ENCODE measurements at places on chromosomes 2 and 18.
A peak's percentile ranks its signal among the peaks of the same experiment; 100 is the strongest.

- no peak for DNase-seq
These were observed 27.2 kb downstream of the CCDC138 start for GRCh38 chr2:108813732-108814131.

GRCh38 chr2:28449488-28450395 lies 46.1 kb upstream of the PLB1 start:
- no peak for DNase-seq

GRCh38 chr2:161352719-161353118 lies 44.5 kb downstream of the PSMD14 start:
- no peak for DNase-seq

DNA sequence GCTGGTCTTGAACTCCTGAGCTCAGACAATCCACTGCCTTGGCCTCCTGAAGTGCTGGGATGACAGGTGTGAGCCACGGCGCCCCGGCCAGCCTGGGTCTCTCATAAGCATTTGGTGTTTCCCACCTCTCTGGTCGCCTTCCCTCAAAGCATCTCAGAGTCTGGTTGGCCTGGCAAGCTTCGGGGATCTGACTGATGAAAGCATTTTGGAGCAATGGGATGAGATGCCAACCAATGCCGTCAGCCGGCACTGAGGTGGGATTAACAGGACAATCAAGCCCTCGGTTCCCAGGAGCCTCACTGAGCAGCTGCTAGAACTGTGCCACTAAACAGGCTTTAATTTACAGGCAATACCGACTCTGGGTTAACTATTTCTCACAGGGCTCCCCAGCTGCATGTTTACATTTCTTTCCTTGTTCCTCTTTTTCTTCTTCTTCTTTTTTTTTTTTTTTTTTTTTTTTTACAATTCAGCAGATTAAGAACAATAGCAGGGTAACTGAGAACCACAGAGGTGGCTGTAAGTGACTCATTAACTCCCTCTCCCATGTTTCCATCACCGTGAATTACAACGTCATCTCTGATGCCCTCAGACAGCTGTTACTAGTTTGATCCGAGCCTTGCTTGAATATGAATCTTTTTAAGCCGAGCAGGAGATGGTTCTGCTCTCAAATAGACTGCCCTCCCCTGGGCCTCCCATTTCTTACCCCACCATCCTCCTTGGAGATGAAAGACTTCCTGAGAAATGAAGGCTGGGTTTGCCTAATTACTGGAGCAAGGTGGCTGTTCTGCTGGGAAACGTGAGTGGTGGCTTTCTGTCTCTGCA lies 37.9 kb downstream of the ODC1 start:
- no peak for DNase-seq

GRCh38 chr2:168086851-168087250 lies 160.5 kb downstream of the STK39 start:
- no peak for DNase-seq

- no peak for DNase-seq
These were observed 1101.3 kb downstream of the LRP1B start for GRCh38 chr2:141029428-141030078.

DNA sequence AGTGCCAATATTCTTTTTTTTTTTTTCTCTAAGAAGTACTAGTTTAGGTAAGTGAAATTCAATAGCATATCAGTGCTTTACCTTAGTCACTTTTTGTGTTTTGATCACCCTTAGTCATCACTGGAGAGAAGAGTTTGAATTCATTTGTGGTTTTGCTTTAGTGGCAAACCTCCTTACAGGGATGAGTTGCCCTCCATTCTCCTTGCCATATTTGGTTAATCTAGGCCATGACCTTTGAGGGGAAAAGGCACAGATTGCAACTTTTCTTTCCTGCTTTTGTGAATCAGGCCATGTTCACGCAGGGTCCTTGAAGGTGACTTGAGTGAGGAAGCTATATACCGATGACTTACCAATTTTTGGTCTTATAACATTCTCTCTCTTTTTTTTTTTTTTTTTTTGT lies 34.4 kb downstream of the PLEKHA3 start:
- DNase-seq = no peak

- DNase-seq = no peak
These were observed 143.3 kb upstream of the ITGB6 start for GRCh38 chr2:160343404-160343803.

DNA sequence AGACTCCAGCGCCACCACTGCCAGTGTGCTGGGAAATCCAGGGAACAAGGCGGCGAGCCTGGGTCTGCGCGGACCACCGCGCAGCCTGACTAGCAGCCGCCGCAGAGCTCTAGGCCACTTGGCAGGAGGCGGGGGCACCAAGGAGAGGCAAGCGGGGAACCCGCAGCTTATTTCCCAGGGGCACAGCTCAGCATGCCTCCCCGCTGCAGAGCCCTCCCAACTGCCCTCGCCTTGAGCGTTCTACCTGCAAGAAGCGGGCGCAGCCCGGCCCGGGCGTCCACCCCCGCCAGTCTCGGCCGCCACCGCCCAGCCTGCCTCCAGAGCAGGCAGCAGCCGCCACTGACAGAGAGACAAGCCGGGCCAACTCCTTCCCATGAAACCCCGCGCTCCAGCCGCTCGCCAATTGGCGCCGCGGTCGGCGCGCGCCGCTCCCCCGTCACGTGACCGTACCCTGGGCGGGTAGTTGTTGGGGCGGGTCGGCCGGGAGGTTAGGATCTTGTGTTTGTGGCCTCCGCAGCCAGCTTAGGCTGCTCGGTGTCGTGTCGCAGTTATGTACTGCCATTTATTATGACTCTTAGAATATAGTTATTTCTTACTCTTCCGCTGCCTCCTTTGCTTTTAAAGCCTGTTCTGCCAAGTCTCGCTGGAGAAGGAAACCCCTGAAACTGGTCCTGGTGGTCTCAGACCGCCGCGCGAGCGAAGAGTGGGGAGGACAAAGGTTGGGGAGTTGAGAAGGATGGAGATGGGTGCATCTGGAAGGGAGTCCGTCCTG lies at the start of gene LNPK:
TSS of gene LNPK (minus strand) at position 352 of the 772 bp plus-strand sequence. CDS start 6,683 bp downstream, outside the sequence.
- DNase-seq = peak; percentile 89

- DNase-seq = no peak
These were observed 74.3 kb downstream of the SCN2A start for GRCh38 chr2:165313509-165313908.

- DNase-seq = no peak
These were observed 582 bp downstream of the RIOK3 start for GRCh38 chr18:23453680-23454058.

GRCh38 chr18:3281456-3282400 lies 19.8 kb downstream of the MYL12B start:
- DNase-seq = no peak

DNA sequence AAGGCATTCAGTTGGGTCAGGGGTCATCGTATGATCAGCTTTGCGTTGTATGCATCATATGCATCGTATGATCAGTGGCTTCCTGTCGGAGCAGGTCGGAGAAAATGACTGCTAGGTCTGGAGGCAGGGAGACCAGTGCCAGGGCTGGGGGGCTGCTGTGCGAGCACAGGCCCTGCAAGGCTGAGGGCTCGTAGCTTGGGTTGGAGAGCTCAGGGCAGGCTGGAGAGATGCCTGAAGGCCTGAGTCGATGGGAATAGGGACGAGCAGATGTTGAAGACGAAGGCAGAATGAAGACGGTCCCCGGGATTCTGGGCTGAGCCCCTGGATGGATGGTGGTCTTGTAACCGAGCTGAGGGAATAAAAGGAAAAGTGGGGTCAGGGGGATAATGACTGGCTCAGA lies 25.3 kb upstream of the ACKR3 start:
- DNase-seq = no peak

GRCh38 chr2:239159476-239159911 lies 241.3 kb downstream of the HDAC4 start:
- no peak for DNase-seq

DNA sequence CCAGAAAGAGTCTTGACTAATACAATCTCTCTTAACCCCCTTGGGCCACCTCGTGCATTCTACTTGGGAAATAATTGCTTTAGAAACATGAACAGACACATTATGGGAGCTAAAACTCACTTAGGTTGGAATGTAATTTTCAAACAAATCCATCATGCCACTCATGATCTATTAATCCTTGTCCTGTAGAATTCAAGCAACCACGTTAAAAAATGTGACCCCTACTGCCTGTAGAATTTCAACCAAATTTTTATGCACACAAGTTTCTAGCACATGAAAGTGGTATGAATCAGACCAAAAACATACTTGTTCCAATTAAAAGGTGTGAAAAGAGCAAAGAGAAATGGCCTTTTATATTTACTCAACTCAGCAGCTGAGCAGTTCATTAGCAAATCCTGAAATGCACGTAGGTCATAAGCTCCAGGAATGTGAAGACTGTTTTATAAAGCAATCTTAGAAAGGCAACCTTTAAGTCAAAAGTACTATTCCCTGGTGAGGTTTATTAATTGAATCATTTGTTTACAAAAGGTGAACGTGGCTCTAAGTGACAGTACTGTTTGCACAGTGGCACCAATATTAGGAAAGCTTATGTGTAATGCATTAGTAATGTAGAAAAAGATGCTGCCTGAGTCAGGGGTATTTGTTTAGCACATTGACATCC lies 459.4 kb upstream of the UBE2E3 start:
- DNase-seq = no peak

DNA sequence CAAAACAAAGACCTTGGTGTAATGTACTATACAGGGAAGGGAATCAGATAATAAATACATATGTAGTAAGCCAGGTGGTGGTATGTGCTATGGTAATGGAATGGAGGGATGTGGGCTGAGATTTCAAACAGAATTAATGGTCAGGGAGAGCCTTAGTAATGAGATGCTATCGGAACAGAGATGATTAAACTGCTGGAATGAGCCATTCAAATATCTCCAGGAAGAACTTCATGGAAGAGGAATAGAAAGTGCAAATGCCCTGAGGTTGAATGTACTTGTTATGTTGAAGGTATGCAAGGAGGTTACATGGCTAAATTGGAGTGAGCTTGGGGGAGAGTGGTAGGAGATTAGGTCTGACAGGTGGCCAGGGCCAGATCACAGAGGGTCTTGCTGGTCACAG lies 5.1 kb downstream of the SERPINB11 start:
- no peak for DNase-seq

DNA sequence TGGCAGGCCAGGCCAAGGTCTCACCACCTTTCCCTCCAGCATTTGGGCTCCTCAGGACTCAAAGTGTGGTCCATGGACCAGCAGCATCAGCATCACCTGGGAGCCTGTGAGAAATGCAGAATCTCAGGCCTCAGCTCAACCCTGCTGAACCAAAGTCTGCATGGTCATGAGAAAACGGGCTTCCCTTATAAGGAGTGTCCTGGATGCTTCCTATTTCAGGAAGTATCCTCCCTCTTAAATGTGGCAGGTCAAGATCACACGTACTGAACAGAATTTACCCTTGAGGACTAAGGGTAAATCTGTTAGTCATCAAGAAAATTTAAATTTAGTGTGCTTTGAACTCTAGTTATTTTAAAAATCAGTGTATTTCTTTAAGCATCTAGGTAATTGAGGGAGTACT lies 11.8 kb downstream of the CD8A start:
- DNase-seq = no peak

GRCh38 chr2:168744844-168745243 lies 57.6 kb upstream of the NOSTRIN start:
- DNase-seq = no peak

- no peak for DNase-seq
These were observed 8.3 kb upstream of the VWA3B start for GRCh38 chr2:98078701-98079100.

GRCh38 chr2:69966496-69966895 lies 5.1 kb upstream of the ASPRV1 start:
- no peak for DNase-seq

DNA sequence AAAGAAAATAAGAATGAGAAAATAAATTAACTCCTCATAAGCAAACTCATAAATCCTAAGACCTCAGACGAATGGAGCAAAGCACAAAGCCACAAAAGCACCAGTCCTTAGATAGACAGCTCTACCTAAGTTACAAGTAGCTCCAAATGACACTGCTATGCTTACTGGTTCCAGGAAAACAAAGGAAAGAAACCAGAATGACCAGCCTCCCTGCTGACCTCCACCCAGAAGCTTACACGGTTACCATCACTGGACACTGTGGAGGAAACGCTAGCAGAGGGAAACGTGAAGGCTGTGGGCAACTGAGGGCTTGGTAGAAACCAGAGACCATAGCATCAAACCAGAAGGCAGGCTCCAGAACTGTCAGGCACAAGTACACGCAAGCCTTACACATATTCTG lies 67.8 kb downstream of the STK39 start:
- no peak for DNase-seq

DNA sequence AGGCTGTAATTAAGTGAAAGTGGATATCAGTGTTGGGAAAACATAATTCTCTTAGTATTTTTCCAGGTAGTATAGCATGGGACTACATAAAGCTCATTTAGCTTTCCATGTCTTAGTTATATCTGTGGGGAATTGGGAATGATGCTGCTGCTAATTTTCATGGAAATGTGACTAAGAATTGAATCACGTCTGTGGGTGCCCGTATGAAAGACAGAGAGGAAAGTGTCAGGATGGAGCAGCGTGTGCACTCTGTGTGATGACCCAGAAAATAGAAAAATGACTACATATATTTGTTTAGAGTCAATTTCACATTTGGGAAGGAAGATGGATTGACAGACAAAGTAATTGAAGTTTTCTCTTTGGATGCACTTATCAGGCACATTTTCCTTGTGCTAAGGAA lies 212.1 kb downstream of the PTPRM start:
- DNase-seq = no peak

DNA sequence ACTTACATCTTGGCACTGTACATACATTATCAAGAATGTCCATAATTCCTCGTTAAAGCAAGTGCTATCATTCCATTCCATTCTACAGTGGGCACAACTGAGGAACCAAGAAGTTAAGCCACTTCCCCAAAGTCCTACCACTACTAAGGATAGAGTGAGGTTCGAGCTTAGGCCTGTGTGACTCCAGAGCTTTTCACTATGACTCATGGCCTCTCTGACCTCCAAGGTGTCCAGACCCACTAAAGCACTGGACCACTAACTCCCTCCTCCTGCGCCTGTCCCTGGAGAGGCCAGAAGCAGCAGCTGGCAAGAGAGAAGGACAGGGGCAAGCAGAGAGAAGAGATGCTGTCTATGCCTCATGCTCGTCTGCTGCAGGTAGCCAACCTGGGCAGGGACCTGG lies 117.0 kb downstream of the ZBTB7C start:
- DNase-seq = no peak

DNA sequence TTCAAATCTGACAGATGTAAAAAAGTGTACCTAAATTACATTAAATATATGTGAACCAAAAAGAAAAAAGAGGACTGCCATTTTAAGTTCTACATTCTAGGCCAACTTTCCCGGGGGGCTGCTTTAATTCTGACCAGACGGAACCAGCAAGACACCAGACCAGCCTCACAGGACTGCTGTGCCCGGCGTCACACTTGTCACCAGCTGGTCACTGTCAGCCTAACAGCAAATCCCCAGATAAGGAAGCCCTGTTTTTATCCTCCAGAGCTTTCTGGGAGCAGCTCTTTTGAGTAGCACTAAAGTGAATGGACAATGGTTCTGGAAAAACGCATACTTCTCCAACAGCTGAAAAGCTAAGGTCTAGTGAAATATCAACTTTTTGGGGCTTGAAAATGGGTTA lies 35.6 kb downstream of the CYB5A start:
- no peak for DNase-seq

- no peak for DNase-seq
These were observed 147.3 kb downstream of the ALPK2 start for GRCh38 chr18:58481321-58482180.

GRCh38 chr2:228987441-228988155 lies 283.5 kb downstream of the PID1 start:
- no peak for DNase-seq

GRCh38 chr18:30280861-30281470 lies 761.6 kb downstream of the DSC3 start:
- no peak for DNase-seq

GRCh38 chr2:7866104-7866503 lies 815.8 kb upstream of the ID2 start:
- no peak for DNase-seq

Measured in stimulated activated CD4-positive, alpha-beta T cell treated with anti-CD3 and anti-CD28 coated beads, Interleukin-15, amount 100 ng/mL, for 1 hour (primary cell).